ENCODE measurements at places on chromosomes 3 and 15. TPM values are rescaled to one million over a fixed set of nuclear protein-coding genes. Genes with fewer than 3 reads are reported as not detected.

NR2E3 gene
- 0.04 TPM for polyA plus RNA-seq

SLC15A2 gene
- 2.5 TPM for polyA plus RNA-seq

C3orf49 gene
- polyA plus RNA-seq: not detected

UBE2E2 gene
- polyA plus RNA-seq: 40.1 TPM

HTR3E gene
- polyA plus RNA-seq: not detected

EBLN2 gene
- polyA plus RNA-seq: 1.1 TPM

BCHE gene
- 1.2 TPM for polyA plus RNA-seq

P2RY1 gene
- 5.3 TPM for polyA plus RNA-seq

CFAP161 gene
- polyA plus RNA-seq: 0.97 TPM

COX5A gene
- polyA plus RNA-seq: 86.2 TPM

FAM131A gene
- polyA plus RNA-seq: 8.7 TPM

IL5RA gene
- polyA plus RNA-seq: 0.63 TPM

CNTN6 gene
- polyA plus RNA-seq: 0.43 TPM

MOBP gene
- polyA plus RNA-seq: 1.0 TPM

ZNF385D gene
- 9.3 TPM for polyA plus RNA-seq

CCR8 gene
- not detected for polyA plus RNA-seq

KBTBD13 gene
- polyA plus RNA-seq: 0.07 TPM

CD86 gene
- 8.7 TPM for polyA plus RNA-seq

CNBP gene
- 408 TPM for polyA plus RNA-seq

EFHB gene
- 0.43 TPM for polyA plus RNA-seq

NR1I2 gene
- polyA plus RNA-seq: 0.37 TPM

OR5H6 gene
- polyA plus RNA-seq: not detected

RBP2 gene
- polyA plus RNA-seq: 0.13 TPM

PRSS50 gene
- polyA plus RNA-seq: 0.23 TPM

ZNF620 gene
- polyA plus RNA-seq: 2.0 TPM

BRK1 gene
- 178 TPM for polyA plus RNA-seq

FAM81A gene
- 0.85 TPM for polyA plus RNA-seq

SLC38A3 gene
- polyA plus RNA-seq: 6.6 TPM

ACOX2 gene
- 25.4 TPM for polyA plus RNA-seq

STAB1 gene
- 21.4 TPM for polyA plus RNA-seq

CSPG5 gene
- 0.22 TPM for polyA plus RNA-seq

GATM gene
- 116 TPM for polyA plus RNA-seq

ARIH1 gene
- 91.2 TPM for polyA plus RNA-seq

RARRES1 gene
- polyA plus RNA-seq: 30.1 TPM
